ENCODE measurements at places on chromosomes 4 and X.
A peak's percentile ranks its signal among the peaks of the same experiment; 100 is the strongest.

DNA sequence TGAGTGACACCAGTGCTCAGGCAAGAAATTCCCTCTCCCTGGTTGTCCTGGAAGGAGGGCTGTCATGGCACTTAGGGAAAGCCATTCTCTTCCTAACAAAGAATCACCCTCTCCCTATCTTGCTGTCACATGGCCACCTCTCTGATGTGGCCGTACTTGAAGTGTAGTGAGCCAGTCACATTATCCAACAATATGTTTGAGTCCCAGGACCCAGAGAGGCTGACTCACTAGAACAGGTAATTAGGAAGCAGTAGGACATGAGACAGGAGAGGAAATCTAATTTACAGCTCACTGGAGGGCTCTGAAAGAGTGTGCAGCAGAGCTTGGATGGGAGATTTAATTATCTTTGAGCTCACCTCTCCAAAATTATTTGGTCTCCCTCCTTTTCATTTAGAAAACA lies 299.1 kb downstream of the ARHGAP24 start:
- DNase-seq = no peak
- H3K27ac ChIP-seq = no peak overlapping the region
- no peaks in the 10 kb centered on the region for H3K27me3 ChIP-seq
- H3K36me3 ChIP-seq = no peaks in the 10 kb centered on the region
- H3K4me3 ChIP-seq = no peak overlapping the region

- no peaks in the 10 kb centered on the region for H3K36me3 ChIP-seq
- no peaks in the 10 kb centered on the region for H3K4me1 ChIP-seq
- H3K27ac ChIP-seq = no peak overlapping the region
Measured at GRCh38 chr4:71009890-71010588, 16.6 kb downstream of the DCK start.

GRCh38 chr4:71074452-71075299 lies 81.2 kb downstream of the DCK start:
- no peaks in the 10 kb centered on the region for H3K4me1 ChIP-seq
- DNase-seq = no peak
- no peak overlapping the region for H3K27ac ChIP-seq

- H3K27me3 ChIP-seq = no peaks in the 10 kb centered on the region
- H3K36me3 ChIP-seq = no peaks in the 10 kb centered on the region
- no peak for DNase-seq
- H3K4me3 ChIP-seq = no peak overlapping the region
- H3K4me1 ChIP-seq = no peaks in the 10 kb centered on the region
Measured at GRCh38 chr4:8478801-8479744, 38.5 kb downstream of the TRMT44 start.

DNA sequence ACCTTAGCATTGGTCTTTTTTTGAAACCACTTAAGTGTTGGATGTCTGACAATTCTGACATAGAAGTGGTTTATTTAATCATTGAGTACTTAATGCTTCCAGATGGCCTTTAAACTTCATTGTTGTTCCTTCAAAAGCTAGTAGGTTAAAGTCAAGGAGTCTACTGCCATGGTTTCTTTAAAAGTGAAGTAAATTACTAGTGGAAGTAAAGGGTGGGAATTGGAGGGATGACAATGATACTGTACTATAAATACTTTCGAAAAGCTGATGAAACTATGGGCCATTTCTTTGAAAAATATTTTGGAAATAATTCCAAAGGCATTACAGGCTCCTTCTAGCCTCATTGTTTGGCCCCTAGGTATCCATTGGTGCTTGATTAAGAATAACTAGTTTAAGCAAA lies 51.9 kb downstream of the ATP10D start:
- no peak overlapping the region for H3K27ac ChIP-seq
- H3K4me3 ChIP-seq = no peak overlapping the region
- DNase-seq = no peak
- H3K27me3 ChIP-seq = no peaks in the 10 kb centered on the region
- H3K4me1 ChIP-seq = no peaks in the 10 kb centered on the region
- no peaks in the 10 kb centered on the region for H3K36me3 ChIP-seq

GRCh38 chr4:135365065-135365464 lies 1163.5 kb upstream of the PABPC4L start:
- DNase-seq = no peak
- H3K4me3 ChIP-seq = no peak overlapping the region
- H3K27me3 ChIP-seq = no peaks in the 10 kb centered on the region
- no peaks in the 10 kb centered on the region for H3K4me1 ChIP-seq
- no peak overlapping the region for H3K27ac ChIP-seq

DNA sequence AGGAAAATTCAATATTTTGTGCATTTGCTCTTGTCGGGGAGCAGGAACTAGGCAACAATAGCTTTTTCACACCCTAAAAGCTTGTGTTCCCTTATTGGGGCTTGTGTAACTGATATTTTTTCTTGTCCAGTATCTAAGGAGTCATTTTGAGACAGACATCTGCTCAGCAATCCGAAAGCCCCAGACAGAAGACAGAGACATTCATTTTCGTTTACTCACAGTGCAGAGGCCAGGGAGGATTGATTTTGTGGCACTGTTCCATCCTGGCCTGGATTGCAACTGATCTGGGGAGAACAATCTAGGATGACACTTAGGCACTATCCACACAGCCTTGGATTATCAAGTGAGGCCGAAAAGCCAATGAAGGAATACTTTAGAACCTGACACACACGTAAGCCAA lies 27.4 kb upstream of the PLAC1 start:
- H3K4me3 ChIP-seq = no peak overlapping the region
- H3K27ac ChIP-seq = no peak overlapping the region
- H3K36me3 ChIP-seq = no peaks in the 10 kb centered on the region
- H3K4me1 ChIP-seq = no peaks in the 10 kb centered on the region
- no peak for DNase-seq
- no peaks in the 10 kb centered on the region for H3K27me3 ChIP-seq

GRCh38 chr4:150462743-150463142 lies 119.2 kb upstream of the MAB21L2 start:
- H3K4me1 ChIP-seq = no peaks in the 10 kb centered on the region
- no peak for DNase-seq
- no peaks in the 10 kb centered on the region for H3K36me3 ChIP-seq

GRCh38 chrX:152991123-152991522 lies 2.8 kb downstream of the PNMA5 start:
- H3K27me3 ChIP-seq = no peaks in the 10 kb centered on the region
- DNase-seq = no peak
- no peaks in the 10 kb centered on the region for H3K4me1 ChIP-seq
- H3K4me3 ChIP-seq = no peak overlapping the region

- no peaks in the 10 kb centered on the region for H3K36me3 ChIP-seq
- H3K4me3 ChIP-seq = no peak overlapping the region
- no peaks in the 10 kb centered on the region for H3K27me3 ChIP-seq
- no peak for DNase-seq
Measured at GRCh38 chr4:40227284-40227683, 30.5 kb downstream of the RHOH start.

- no peak overlapping the region for H3K4me3 ChIP-seq
- H3K4me1 ChIP-seq = no peaks in the 10 kb centered on the region
- DNase-seq = no peak
Measured at GRCh38 chr4:151700566-151701316, 60.1 kb downstream of the GATB start.

- no peaks in the 10 kb centered on the region for H3K27me3 ChIP-seq
- DNase-seq = no peak
- no peak overlapping the region for H3K4me3 ChIP-seq
- H3K27ac ChIP-seq = no peak overlapping the region
- no peaks in the 10 kb centered on the region for H3K4me1 ChIP-seq
- no peaks in the 10 kb centered on the region for H3K36me3 ChIP-seq
Measured at GRCh38 chr4:185106353-185106752, 36.7 kb upstream of the SLC25A4 start.

DNA sequence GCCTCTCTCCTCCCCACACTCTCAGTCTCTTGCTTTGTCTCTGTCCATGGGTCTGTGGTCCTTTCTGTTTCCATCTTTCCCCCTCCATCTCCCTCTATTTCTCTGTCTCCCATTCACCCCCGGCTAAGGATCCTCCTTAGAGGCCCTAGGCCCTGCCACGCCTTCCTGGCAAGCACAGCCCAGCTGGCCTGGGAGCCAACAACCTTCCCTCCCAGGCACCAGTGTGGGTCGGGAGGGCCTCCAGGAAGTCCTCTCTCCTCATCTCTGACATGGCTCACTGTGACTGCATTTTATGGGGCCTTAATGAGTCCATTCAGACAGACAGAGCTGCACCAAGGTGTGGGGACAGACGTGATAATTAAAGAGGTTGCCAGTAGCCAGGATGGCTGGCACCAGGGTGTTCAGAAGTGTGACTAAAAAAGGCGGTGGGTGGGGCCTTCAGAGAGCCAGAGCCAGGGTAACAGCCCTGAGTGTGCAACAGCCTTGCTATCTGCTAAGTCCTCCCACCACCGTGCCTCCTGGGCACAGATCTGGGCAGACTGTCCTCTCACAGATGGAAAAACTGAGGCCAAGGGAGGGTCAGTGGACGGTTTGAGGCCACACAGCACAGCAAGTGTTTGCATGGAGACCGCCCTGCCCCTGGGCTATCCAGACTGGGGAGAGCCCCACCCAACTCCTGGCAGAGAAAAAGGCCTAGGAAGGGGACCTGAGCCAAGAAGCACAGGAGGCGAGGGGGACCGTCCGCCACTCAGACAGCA lies 31.5 kb downstream of the BLOC1S4 start:
- peaks cover 27% of the 10 kb centered on the region for H3K4me1 ChIP-seq
- no peaks in the 10 kb centered on the region for H3K36me3 ChIP-seq
- H3K27me3 ChIP-seq = no peaks in the 10 kb centered on the region
- peak overlapping the region; percentile 85 for H3K27ac ChIP-seq
- DNase-seq = peak; percentile 64

DNA sequence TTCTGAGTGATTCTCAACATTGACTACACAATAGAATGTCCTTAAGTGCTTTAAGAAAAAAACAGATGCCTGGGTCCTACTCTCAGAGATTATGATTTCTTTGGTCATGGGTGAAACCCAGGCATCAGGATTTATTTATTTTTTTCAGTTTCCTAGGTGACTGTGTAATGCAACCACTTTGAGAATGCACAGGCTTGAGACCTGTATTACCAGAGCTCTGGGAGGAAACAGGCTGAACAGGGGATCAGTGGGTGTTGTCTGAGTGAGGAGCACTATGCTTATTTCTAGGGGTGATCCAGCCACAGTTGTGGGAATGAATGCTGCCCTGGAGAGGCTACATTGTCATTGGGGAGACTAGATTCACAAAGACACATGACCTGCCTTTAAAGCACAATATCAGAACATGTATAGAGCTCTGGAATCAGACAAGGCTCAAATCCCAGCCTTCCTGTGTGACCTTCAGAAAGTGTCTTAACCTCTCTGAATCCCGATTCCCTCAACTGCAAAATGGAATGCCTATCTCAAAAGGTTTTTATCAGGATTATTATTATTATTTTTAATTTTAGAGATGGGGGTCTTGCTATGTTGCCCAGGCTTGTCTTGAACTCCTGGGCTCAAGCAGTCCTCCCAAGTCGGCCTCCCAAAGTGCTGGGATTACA lies 61.6 kb upstream of the PRPS1 start:
- no peaks in the 10 kb centered on the region for H3K4me1 ChIP-seq
- H3K36me3 ChIP-seq = no peaks in the 10 kb centered on the region
- no peak overlapping the region for H3K4me3 ChIP-seq
- peaks cover 56% of the 10 kb centered on the region for H3K27me3 ChIP-seq
- DNase-seq = no peak
- H3K27ac ChIP-seq = no peak overlapping the region

DNA sequence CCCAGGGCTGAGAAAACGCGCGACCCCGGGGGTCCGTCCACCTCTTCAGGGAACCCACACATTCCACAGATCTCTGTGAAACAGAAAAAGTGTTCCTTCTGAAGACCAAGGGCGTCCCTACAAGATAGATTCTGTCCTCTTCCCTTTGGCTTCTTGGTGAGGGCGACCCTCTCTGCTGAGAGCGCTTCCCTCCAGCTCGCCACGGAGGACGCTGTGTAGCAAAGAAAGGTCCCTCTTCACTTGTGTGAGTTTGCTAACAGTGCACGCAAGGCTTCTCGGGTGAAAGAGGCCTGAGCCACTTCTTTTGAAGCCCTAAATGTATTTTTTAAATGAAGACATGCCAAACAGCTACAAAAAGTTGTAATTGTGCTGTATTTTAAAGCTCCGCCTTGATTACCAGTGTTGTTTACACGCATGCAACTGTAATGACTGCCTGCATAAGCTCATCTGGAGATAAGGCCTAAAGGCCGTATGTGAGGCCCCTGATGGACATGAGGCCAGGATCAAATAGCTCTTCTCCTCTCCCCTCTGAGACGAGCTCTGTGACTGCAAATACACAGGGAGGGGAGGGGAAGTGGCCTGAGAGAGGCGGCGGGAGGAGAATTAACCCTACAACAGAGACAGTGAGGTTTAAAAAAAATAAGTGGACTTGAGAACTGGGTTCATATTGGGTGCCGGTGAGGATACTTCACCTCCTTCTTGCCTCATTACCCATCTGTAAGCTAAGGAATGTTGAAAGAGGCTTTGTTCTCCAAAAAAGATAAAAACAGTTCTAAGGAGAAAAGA lies 95.5 kb downstream of the SOWAHB start:
- no peaks in the 10 kb centered on the region for H3K4me1 ChIP-seq
- DNase-seq = no peak
- H3K27me3 ChIP-seq = no peaks in the 10 kb centered on the region
- peak overlapping the region; percentile 79 for H3K27ac ChIP-seq
- H3K4me3 ChIP-seq = peak overlapping the region; percentile 10

- H3K4me3 ChIP-seq = no peak overlapping the region
- no peak for DNase-seq
- no peaks in the 10 kb centered on the region for H3K36me3 ChIP-seq
- no peak overlapping the region for H3K27ac ChIP-seq
- no peaks in the 10 kb centered on the region for H3K27me3 ChIP-seq
- no peaks in the 10 kb centered on the region for H3K4me1 ChIP-seq
Measured at GRCh38 chr4:104519588-104519987, 24.9 kb upstream of the CXXC4 start.

DNA sequence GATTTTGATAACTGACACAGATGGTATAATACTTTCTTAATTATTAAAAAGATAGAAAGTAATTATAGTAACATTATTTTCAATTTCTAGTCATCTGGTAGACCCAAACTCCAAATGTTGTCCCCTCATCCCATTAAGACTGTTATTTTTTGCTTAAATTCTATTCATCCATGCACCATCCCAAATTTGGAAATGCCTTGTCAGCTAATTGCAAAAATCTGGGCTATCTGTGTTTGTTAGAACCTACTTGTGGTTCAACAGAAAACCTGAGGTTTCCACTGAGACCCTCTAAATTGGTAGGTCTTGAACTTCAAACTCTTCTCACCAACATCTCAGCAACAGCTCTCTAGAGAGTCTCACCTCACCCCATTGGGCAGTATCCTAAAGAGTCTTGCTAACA lies 172.2 kb upstream of the ADGRL3 start:
- H3K36me3 ChIP-seq = no peaks in the 10 kb centered on the region
- H3K27me3 ChIP-seq = no peaks in the 10 kb centered on the region
- H3K4me1 ChIP-seq = no peaks in the 10 kb centered on the region
- DNase-seq = no peak
- no peak overlapping the region for H3K27ac ChIP-seq
- H3K4me3 ChIP-seq = no peak overlapping the region

- no peak overlapping the region for H3K4me3 ChIP-seq
- H3K4me1 ChIP-seq = no peaks in the 10 kb centered on the region
- no peak for DNase-seq
- H3K27me3 ChIP-seq = no peaks in the 10 kb centered on the region
- no peaks in the 10 kb centered on the region for H3K36me3 ChIP-seq
Measured at GRCh38 chr4:3083732-3084131, 9.3 kb downstream of the HTT start.
